ENCODE measurements at places on chromosomes 1 and 21.

DNA sequence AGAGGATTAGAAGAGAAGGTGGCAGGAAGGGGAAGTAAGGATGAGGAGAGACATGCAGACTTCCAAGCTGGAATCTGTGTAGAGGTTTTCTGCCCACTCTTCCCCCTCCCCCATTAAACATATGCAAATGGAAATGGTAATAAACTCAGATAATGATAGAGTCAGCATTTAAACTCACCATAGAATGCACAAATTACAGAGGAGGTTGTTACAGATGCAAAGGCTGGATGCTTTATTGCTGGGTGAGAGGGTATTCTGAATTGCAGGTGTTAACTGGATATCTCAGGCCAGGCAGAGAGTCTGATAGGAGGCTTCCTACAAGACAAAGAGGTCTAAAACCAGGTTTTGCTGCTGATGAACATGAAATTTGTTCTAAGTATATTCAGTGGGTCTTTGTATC lies 372.5 kb downstream of the SEC16B start:
- DNase-seq = no peak

DNA sequence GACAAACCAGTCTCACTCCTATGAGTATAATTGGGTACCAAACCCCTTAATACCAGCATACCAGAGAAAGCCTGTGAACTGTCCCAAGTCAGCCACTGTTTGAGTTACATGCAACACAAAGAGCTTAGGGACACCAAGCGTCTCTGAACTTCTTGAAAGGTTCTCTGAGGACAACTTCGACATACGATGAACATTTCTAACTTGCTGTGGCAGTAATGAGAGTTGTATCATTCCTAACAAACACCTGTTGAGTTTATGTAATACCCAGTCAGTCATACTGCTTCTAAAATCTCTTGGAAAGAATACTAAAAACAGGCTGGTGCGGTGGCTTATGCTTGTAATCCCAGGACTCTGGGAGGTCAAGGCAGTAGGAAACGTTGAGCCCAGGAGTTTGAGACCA lies 18.4 kb downstream of the CCT8 start:
- no peak for DNase-seq

GRCh38 chr1:183543619-183544204 lies 46.5 kb downstream of the NCF2 start:
- no peak for DNase-seq

DNA sequence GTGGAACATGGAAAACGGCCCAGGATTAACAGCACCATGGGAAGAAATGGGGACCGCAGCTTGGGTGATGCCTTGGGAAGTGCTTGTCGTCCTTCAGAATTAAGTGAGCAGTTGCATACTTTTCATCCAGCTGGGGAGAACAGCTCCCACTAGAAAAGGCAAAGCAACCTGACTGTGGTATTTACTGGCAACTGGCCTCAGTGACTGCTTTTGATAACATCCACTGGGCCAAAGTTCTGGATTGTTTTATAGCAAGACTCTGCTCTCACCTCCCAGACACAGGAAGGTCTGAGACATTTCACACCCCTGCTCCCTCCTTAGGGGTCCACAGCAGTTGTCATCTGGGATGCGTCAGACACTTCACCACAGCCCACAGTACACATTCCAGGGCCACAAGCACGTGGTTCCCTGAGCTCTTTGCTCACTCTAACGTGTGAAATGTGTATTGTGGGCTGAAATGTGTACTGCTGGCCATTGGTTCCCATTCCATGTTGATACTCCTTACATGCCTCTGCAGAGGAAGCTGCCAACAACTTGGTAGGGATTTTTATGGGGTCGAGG lies 6.6 kb downstream of the PAPPA2 start:
- DNase-seq = no peak

DNA sequence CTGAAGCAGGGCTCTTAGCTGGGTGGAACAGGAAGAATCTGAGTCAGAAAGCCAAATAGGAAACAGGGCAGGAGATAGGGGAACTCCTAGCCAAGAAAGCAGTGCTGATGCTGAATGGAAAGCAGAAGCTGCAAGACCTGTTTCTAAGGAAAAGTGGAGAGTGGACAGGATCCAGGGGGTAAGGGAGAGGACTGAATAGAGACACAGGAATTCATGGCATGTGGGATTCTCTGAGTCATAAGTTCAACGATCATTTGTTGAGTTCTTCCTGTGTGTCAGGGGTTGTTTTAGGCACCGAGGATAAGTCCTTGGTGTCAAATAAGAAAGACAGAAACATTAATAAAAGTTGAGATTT lies 153.8 kb upstream of the FGGY start:
- no peak for DNase-seq

DNA sequence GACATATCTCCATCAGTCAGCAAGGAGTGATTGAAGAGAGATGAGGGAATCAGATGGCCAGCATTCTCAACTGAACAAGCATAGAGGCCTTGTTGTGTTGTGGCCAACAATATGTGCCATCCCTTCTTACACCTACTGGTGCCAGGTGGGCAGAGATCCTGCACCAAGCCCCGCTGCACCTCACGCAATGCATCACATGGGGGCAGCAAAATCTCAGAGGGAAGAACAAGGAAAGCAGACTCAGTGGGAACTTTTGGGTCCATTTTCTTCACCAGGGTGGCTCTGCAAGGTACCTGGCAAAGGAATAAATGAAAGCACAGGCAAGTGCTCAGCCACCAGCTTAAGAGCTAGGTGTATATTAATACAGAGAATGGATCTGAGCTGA lies 33.2 kb downstream of the HSD3B2 start:
- DNase-seq = no peak

- no peak for DNase-seq
Observed at GRCh38 chr1:84427250-84428188, 29.2 kb downstream of the DNASE2B start.

DNA sequence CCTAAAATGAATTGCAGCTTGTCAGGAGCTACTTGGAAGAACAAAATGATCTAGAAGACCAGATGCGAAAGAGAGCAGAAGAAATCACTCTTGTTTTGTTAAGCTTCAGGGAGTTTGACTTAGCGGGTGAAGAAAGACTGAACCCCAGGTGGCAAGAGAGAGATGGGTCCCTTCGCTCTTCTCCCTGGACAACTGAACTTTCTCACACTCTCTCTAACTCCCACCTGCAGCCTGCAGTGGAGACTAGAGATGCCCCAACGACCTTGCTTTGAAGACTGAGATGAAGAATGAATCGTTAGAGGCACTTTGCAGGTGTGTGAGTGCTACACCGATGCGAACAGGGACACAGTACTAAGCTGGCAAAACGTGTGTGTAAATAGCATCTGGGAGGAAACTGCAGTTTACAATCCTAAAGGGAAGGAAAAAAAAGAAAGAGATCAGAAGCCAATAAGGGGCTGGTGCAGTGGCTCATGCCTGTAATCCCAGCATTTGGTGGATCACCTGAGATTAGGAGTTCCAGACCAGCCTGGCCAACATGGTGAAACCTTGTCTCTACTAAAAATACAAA lies 64.5 kb upstream of the LYST start:
- no peak for DNase-seq

GRCh38 chr1:11412141-11412540 lies 66.8 kb upstream of the DISP3 start:
- no peak for DNase-seq

DNA sequence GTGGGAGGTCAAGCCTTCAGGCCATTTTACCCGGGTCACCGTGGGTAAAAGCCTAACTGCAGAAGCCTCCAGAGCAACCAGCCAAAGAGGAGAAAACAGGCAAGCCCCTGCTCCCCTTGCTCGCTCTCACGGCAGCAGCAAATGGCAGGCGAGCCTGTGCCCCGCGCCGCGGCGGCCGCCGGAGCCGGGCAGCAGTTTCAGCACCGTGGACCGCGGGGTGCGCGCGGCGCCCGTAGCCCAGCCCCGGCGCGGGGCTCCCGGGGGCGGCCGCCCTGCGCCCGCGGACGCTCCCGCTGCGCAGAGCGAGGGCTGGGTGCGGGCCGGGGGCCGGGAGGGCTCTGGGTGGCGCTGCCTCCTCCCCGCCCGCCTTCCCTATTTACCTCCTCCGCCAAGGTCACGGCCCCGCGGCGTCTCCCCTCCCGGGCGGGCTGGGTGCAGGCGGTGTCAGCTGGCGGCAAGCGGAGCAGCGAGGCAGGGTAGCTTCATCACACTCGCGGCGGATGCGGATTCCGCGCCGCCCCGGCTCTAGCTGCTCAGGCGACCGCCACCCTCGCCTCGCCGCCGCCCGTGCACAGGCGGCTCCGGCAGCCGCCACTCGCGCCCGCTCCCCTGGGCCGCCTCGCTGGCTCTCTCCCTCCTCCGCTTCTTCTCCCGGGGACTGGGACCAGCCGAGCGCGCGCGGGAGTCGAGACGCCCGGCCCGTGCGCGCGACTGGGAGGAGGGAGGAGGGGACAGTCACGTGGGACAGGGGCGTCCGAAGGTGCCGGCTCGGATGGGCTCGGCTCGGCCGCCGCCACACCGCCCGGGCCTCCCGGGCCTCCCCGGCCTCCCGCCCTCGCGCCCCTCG lies at the start of gene RGS7:
Gene RGS7, minus strand, starts transcription at position 687 of the 847 bp plus-strand sequence.
- DNase-seq = peak; percentile 35

- no peak for DNase-seq
Observed at GRCh38 chr1:58331156-58331555, 215.4 kb downstream of the OMA1 start.

- DNase-seq = no peak
Observed at GRCh38 chr1:197526736-197527371, 248.4 kb downstream of the DENND1B start.

- no peak for DNase-seq
Observed at GRCh38 chr1:44717653-44718052, 13.3 kb downstream of the RNU5D-1 start.

GRCh38 chr21:16568661-16569060 lies 838.9 kb downstream of the USP25 start:
- no peak for DNase-seq

- DNase-seq = no peak
Observed at GRCh38 chr1:220734571-220735326, 13.4 kb upstream of the MTARC2 start.

DNA sequence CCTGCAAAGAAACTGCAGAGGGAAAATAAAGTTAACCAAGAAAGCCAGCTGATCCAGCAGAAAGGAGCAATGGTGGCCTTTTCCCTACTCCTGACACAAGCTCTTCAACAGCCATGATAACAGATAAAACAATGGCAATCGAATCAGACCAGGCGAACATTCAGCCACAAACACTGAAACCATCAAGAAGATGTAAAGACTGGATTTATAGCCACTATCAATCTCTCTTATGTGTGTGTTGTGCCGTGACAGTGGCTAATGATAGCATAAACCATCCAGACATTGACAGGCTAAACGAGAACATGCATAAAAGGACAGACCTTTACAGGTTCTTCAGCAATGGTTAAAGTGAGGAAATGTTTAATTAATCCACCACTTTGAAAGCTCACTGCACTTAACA lies 78.1 kb upstream of the RAB4A start:
- no peak for DNase-seq

- no peak for DNase-seq
Observed at GRCh38 chr1:235063068-235063765, 65.4 kb downstream of the TOMM20 start.

DNA sequence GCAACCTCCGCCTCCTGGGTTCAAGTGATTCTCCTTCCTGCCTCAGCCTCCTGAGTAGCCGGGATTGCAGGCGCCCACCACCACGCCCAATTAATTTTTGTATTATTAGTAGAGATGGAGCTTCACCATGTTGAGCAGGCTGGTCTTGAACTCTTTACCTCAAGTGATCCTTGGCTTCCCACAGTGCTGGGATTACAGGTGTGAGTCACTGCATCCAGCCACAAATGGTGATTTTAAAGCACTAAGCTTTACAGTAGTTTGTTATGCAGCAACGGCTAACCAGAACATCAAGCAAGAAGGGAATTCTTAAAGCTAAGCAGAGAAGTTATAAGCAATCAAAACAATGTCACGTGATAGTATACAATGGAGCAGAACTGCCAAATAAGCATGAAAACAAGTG lies 65.7 kb downstream of the NVL start:
- DNase-seq = no peak

DNA sequence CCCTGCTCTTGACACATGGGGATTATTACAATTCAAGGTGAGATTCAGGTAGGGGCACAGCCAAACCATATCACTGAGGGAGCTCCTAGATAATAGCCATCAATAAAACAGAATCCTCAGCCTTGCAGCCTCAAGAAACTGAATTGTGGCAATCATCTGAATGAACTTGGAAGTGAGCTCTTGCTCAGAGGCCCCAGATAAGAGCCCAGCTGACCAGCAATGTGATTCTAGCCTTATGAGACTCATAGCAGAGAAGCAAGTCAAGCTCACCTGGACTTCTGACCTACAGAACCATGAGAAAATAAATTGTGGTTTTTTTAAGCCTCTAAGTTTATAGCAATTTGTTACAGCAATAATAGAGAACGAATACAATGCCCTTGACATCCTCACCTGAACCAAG lies 302.5 kb downstream of the LTN1 start:
- no peak for DNase-seq

- no peak for DNase-seq
Observed at GRCh38 chr1:209510063-209510462, 73.5 kb upstream of the CAMK1G start.

GRCh38 chr1:177023726-177024125 lies 140.8 kb downstream of the ASTN1 start:
- DNase-seq = no peak

GRCh38 chr1:87197641-87198040 lies 131.0 kb upstream of the LMO4 start:
- no peak for DNase-seq

- DNase-seq = no peak
Observed at GRCh38 chr1:182643699-182644098, 39.5 kb upstream of the RGS16 start.

DNA sequence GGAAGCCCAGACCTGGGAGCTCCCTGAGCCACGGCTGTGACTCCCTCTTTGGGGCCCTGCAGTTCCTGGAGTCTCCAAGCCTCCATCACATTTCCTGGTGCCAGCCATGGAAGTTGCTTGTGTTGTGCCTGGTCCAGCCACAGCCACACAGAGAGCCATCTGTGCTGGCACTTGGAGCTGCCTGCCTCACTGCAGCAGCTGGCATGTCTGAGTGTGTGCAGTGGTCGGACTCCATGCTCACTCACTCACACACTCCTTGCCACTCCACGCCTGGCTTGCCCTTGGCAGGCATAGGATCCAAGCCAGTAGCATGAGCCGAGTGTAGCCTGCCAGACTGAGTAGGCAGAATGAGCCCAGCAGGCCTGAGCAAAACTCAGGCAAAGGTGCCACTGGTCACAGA lies 516.3 kb upstream of the BEND5 start:
- no peak for DNase-seq

GRCh38 chr1:172906778-172907592 lies 143.8 kb downstream of the TNFSF18 start:
- no peak for DNase-seq

DNA sequence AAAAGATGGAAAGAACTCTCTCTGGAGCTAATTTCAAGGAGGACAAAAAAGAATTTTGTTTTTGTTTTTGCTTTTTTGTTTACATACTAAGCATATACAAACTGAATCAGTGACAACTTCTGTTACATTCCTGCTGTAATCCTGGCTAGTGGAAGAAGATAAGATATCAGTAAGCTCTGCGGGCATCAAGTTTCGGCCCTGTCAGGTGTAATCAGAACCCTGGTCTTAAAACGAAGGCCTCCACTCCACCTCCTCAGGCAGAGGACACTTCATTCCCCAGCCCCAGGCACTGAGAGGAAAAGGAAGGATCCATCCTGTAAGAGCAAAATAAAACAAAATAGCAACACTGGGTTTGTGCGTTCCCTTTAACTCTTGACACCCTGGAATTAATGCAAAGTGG lies 88.9 kb upstream of the ARHGAP29 start:
- DNase-seq = no peak

- no peak for DNase-seq
Observed at GRCh38 chr1:91596474-91596873, 95.8 kb downstream of the CDC7 start.
